ENCODE measurements at places on chromosomes 1 and 21.

DNA sequence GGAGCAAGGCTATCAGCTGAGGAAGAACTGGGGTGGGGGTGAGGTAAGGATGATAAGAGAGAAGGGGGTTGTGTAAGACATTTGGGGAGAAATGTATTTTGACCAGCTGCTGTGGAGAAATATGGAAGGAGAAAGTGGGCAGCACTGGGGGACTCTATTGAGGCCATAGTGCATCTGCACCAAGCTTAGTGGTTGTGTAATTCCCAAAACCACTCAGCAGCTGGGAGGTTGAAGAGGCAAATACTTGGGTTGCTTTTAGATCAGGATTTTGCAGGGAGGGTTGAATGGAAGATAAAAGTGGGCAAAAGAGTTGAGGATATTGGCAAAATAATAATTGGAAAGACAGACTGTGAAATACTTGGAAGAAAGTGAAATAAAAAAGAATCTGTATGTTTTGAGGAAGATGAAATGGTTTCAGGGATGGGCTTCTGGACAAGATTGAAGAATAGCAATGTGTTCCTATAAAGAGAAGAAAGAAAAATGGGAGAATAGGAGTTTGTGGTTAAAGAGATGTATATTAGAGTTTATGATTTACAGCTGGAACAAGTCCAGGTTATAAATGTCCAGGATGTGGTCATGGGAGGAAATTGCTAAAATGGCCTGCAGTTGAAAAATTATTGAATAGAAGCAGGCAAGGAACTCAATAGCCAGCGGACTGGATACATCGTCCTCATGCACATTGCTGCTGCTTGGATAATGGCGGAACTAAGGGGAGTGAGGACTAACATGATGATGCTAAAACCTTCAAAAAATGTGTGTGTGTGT lies 162.7 kb downstream of the DNM3 start:
- DNase-seq, result no peak

DNA sequence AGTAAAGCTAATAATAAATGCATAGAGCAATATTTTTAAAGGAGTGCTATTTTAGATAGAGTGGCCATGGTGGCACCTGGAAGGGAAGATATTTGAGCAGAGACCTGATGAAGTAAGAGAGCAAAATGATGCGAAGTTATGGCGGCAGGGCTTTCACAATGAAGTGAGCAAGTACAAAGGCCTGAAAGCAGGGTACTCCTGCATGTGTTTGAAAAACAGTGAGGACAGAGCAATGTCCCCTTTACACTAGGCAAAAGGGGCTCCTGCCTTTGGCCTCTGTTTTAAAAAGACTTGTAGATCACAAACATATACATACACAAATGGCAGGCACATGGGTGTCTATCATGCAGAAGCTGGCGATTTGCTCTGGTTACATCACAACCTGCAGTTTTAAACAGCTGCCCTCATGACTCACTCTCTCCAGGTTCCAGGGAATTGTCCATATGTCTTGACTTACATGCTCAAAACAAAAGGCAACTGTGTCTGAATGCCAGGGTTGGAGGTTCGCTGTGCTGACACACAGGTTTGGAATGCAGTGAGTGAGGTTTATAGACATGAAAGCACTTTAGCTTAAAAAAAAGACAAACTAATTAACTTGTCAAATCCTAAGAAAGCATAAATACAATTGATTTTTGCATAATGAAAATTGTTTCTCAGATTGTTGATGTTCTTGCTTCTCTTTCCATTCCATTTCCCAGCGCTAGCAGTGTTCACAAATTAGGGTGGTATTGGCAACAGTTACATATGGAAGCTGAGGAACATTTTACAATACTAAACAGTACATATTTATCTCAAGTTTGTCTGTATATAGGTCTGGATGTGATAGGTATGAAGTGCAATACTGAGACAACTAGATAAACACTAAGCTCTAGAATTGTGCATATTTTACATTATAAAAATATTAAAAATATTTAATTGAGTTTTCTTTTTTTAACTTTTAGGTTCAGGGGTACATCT lies 313.9 kb downstream of the BARHL2 start:
- peak; percentile 27 for DNase-seq

GRCh38 chr21:36773117-36773516 lies 74.2 kb downstream of the SIM2 start:
- peak; percentile 2 for DNase-seq

DNA sequence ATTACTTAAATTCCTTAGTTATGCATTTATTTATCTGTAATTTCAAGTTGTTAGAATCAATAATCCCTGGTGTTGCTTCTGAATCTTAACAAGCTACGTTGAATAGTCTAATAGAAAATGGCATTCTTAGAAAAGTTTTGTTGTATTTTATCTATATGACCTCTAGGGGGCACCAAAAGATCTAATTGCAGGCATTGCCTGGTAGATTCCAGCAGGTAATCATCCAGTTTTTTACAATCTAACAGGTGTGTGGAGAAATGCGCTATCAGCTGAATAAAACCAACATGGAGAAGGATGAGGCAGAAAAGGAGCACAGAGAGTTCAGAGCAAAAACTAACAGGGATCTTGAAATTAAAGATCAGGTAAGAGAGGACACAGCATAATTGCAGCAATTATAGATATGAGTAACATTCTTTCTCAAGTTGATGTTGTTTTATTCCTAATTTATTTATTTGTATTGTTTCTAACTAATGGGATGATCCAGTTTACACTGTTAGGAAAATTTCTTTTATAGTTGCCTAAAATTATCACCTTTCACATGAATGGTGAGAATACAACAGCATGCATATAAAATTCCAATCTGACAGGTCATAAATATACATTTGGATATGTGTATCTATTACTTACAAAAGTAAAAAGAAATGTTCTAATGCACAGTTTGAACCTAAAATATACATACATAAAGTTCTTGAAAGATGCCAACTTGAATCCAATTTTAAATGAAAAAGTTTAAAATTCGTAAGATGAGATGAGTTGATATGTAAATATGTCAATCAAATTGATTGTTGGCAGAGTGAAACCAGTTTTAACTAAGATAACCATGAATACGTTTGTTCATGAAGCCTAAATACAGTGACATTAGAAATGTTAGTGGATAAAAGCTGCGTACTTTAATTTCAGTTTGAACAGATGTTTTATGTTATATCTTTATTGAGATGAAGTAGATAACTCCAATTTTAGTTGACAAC lies 88.4 kb downstream of the SDCCAG8 start:
- peak; percentile 25 for DNase-seq

DNA sequence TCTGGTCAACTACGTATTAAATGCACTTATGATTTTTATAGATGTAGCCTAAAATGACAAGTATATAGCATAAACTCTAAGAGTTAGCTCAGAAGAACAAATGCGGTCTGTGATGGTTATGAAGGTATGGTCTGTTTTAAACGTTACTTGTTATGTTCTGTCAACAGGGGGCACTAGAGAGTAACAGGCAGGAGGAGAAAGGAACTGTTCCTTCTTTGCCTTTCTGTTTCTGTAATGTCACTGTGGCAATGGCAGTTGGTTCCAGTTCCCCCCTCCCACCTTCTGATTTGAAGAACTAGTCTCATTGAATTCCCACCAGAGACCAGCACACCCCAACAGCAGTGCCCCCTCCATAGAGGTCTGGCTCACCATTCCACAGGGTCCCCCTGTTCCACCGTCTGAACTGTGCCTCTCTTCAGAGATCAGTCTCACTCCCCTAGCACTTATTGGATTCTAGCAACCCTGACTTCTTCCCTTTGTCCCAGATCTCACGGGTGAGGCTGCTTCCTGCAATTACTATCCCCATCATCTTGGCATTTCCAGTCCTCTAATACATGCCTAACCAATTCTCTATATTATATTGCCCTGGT lies 14.0 kb downstream of the KRTAP24-1 start:
- DNase-seq, result no peak

- no peak for DNase-seq
These were observed 35.8 kb upstream of the RIPK4 start for GRCh38 chr21:41802684-41803083.

DNA sequence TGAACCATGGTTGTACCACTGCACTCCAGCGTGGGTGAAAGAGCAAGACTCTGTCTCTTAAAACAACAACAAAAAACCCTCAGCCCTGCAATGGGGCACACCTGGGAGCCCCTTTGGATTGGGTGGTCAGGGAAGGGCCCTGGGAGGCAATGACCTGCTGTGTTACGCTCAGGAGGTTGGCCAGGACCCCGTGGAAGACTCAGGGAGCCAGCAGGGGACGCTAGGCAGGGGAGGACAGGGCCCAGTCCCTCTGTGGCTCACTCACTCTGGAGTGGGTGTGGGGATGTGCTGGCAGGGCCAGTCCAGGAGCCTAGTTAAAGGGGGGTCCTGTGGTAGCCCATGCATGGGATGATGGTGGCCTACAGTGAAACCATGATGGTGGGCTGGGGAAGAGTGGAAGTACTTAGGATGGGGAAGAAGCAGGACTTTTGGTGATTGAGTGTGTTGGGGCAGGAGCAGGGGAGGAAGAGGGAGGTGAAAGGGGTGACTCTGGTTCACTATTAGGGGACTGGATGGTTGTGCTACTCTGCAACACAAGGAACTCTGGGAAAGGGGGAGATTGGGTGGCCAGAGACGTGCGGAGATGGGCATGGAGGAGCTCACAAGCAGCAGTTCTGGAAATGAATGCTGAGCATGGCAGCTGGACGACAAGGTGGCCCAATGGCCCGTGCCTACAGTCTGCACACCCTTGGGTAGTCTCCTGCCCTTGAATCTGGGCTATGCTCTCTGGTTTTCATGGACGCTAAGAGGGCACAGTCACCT lies 56.3 kb upstream of the FAM20B start:
- DNase-seq, result no peak

Measured in NCI-H510A treated with DMSO at 0.1 percent for 48 hours (cell line).